ENCODE measurements at places on chromosomes 16 and 17.

DNA sequence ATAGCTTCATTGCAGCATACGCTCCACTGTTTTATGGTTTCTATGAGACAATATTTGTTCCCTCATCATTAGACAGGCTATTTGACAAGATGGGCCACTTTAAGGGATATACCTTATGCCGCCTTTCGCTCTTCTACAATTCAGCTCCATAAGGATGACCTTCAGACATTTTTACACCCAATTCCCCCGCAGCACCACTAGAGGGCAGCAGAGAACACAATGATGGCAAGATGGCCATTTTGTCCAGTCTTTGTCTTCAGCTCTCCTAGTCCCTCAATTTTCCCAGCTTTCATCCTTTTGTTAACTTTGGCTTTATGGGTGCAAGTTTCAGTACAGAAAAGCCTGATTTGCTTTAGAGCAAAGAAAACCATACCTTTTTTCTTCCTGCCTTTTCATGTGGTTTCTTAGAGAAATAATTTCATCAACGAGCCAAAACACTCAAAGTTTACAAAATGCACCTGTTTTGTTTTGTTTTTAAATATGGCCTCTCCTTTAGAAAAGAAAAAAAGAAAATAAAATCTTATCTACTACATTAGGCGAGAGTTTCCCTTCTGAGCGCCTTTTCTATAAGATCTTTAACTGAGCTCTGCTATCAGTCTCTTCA, 355.3 kb downstream of the TOX3 start:
- DNase-seq: peak; percentile 21

DNA sequence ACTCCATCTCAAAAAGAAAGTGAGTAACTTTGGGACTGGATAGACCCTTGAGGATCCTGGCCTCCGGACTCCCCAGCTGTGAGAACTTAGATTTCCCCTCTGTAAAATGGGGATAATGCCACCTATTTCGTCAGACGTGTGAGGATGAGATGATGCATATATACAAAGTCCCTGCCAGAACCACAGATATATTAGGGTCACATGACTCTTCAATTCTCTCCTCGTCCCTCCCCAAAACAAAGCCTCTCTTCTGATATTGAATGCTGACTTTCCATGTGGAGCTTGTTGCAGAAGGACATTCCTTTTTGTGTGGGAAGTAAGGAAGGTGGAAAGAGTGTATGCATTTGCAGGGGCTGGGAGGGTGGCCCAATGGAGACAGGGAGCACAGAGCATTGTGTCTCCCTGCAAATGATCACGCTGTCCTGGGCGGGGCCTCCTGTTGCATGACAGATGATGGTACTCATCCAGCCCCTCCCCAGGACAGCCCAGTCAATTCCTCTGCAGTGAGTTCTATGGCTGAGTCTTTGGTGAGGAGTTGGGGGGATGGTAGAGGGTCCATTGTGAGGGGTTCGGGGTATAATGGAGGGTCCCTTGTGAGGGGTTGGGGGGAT, 35.1 kb upstream of the MGAT5B start:
- DNase-seq: no peak

DNA sequence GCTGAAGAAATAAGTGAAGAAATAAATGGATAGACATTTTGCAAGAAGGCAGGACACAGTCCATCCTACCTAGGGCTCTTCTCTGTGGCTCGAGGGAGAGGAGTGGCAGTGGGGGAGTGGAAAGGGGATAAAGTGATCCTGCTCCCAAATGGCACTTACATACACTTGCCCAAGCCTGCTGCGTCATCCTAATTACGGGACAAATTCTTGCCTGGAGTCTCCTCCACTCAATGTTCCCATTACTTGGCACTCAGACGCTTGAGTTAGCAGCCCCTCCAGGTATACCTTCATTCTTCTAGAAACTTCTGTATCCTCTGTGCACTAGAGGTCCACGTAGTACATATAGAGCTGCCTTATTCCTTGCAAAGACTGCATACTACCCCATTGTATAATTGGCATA, 15.7 kb upstream of the MAP3K14 start:
- no peak for DNase-seq

DNA sequence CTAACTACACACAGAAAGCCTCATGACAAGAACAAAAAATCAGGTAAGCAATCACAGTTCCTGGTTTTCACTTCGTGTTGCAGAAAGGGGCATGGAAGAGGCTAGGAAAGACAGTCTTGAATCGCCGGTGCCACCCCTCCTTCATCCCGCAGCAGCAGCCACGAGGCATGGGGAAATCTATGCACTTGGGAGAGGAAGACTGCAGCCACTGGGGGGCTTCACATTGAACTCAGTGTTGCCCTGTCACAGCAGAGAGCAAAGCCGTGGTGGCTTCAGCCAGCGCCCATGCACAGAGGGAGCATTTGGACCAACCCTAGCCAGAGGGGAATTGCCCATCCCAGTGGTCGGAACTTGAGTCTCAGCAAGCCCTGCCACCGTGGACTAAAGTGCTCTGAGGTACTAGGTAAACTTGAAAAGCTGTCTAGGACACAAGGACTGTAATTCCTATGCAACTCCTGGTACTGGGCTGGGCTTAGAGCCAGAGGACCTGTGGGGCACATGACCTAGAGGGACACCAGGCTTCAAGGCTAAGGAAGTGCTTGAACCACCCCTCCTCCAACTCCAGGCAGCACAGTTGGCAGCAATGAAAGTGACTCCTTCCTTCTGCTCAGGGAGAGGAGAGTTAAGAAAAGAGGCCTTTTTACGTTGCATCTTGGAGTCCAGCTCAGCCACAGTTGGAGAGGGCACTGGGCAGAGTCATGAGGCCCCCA, 35.2 kb upstream of the ATP2C2 start:
- DNase-seq: no peak

DNA sequence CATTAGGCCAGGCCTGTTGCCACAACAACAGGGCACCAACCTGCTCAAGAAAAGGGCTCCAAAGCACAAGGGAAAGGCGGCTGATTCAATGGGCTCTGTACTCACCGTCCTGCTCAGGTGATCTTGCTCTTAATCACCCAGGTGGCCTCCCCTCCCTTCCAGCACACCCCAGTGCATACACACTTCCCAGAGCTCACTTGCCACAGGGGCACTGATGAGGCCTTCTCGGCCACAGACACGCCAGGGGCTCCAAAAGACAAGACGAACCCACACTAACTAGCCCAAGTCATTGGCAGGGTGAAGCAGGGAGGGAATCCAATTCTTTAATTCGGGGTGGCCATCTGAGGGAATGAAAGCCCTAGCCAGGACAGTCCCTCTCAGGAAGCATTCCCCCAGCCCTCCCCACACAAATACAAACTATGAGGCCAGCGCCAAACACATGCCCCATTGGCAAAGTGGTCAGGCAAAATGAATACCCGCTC, 1.4 kb downstream of the MYO18A start:
- DNase-seq: no peak

DNA sequence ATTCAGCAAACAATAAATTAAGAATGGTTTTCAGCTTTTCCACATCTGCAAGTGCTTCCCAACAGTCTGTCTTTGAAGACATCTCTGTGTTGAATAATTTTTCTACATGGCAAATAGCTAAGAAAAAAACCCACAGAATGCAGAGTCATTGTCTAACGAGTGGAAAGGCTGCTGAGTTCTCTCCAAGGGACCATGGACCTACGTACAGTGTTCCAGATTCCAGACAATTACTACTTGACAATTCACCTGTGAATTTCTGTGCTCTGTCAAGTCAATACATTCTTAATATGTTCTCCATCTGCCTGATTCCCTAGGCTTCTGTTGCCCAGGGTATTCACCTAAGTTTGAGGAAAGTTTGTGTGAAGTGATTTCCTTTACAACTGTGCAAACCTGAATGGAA, 83.8 kb upstream of the CA10 start:
- no peak for DNase-seq

DNA sequence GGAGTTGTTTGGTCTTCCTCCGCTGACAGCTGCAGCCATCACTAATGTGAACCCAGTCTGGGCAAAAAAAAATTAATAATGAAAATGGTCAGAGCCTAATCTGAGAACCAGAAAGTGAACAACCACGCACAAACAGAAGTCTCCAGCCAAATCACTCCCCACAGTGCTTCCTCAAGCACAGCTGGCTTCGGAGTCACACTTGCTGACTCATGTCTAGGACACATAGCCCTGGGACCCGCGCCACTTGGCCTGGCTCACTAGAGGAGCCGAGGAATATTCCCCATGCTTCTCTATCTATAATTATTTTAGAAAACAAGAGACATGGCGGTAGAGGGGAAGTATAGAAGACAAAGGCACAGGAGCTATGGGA, 109.1 kb downstream of the ZFHX3 start:
- no peak for DNase-seq

DNA sequence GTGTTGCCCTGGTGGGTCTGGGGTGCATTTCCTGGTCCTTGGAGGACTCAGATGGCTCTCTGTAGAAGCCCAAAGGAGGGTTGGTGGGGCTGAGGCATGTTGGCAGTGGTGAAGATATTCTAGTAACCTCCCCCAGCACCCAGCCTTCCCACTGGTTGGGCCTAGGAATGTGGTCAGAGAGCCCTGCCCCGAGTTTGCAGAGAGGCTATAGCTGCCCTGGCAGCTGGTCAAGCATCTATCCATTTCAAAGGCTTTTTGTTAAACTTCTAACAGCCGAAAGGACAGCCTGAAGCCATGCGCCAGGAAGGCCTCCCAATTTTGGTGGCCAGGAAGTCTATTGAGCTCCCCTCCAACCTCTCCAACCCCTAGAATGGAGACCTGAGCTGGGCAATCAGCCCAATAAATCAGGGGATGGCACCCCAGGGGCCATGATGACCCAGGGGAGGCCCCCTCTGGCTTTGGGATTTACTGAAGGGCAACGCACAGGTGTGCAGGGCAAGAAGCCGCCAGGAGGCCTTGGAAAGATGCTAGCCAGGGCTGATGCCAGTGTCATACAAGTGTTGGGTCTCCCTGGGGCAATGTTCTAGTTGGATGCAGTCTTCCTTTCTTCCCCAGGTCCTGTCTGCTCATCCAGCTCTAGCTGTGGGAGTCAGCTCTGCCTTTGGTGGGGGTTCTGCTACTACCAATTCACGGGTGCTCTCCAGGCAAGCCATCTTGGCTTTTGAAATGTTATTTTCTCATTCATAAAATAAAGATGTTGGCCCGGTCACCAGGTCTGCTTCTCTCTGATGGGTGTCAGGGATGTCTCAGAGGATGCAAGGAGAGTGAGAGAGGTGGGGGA, 30.9 kb upstream of the AXIN2 start:
- DNase-seq: no peak

DNA sequence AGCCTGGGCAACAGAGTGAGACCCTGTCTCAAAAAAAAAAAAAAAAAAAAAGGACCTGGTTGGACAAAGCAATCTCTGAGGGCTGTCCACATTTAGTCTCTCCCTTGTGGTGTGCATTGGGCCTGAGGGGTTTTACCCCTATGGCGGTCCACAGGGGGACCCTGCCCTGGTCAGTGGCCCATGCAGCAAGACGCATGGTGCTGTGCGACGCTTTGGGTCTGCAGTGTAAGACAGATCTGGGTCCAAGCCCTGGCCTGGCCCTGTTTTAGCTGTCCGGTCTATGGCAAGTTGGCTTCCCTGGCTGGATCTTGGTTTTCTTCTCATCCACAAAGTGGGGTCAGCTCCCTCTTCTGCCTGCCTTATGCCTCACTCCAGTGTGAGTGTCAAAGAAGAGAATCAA, 123.2 kb upstream of the NLRP1 start:
- DNase-seq: no peak

DNA sequence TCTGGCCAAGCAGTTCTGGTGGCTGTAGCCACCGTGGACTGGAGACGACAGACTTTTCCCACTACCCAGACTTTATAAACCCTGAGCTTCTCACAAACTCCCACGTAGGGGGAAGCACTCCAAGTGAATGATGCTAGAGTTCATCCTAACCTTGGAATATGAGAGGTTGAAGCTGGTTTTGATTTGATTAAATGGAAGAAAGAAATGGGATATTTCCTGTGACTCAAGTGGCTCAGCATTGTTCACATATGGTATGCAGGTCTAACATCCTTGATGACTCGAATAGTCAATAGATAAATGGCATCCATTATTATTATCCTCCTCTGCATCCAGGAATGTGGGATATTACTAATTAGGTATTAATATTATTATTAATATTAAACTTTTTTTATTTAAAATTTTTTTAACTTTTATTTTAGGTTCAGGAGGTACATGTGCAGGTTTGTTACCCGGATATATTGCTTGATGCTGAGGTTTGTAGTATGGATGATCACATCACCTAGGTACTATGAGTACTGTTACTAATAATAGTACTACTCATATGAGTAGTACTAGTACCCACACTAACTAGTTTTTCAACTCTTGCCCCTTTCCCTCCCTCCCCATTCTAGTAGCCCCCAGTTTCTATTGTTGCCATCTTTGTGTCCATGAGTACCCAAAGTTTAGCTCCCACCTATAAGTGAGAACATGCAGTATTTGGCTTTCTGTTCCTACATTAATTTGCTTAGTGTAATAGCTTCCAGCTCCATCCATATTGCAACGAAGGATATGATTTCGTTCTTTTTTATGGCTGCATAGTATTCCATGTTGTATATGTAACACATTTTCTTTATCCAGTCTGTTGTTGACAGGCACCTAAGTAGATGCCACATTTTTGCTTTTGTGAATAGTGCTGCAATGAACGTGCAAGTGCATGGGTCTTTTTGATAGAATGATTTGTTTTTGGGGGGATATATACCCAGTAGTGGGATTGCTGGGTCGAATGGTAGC, 22.9 kb downstream of the PIK3R6 start:
- no peak for DNase-seq

- DNase-seq: no peak
Measured at GRCh38 chr16:23712976-23713375, at the start of gene ERN2. ERN2 (minus strand) TSS chr16:23713222; CDS start chr16:23713187, 35 bp downstream.

- DNase-seq: no peak
Measured at GRCh38 chr16:57485916-57486857, at the start of gene DOK4. DOK4 (minus strand) TSS chr16:57486493; CDS start chr16:57479507, 6,986 bp downstream.

DNA sequence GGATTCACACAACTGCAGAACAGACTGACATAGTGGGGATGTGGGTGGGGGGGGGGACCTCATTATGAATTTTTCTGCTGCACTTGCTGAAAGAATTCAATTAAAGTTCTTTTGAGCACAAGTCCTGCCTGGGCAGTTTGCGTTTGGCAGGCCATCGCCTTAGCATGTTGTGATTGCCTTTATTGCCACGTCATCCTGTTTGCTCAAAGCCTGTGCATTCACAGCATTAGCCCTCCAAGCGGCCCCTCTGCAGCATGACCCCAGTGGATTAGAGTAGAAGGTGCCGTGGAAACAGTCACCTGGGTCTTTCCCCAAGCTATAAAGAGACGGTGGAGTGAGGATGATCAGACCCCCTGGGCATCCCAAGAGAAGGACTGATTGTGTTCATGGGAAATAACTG, 17.2 kb downstream of the MSI2 start:
- no peak for DNase-seq

GRCh38 chr17:17391668-17392370, 85.0 kb upstream of the MED9 start:
- DNase-seq: no peak
